ENCODE measurements at places on chromosomes 16 and 17.
A peak's percentile ranks its signal among the peaks of the same experiment; 100 is the strongest.

DNA sequence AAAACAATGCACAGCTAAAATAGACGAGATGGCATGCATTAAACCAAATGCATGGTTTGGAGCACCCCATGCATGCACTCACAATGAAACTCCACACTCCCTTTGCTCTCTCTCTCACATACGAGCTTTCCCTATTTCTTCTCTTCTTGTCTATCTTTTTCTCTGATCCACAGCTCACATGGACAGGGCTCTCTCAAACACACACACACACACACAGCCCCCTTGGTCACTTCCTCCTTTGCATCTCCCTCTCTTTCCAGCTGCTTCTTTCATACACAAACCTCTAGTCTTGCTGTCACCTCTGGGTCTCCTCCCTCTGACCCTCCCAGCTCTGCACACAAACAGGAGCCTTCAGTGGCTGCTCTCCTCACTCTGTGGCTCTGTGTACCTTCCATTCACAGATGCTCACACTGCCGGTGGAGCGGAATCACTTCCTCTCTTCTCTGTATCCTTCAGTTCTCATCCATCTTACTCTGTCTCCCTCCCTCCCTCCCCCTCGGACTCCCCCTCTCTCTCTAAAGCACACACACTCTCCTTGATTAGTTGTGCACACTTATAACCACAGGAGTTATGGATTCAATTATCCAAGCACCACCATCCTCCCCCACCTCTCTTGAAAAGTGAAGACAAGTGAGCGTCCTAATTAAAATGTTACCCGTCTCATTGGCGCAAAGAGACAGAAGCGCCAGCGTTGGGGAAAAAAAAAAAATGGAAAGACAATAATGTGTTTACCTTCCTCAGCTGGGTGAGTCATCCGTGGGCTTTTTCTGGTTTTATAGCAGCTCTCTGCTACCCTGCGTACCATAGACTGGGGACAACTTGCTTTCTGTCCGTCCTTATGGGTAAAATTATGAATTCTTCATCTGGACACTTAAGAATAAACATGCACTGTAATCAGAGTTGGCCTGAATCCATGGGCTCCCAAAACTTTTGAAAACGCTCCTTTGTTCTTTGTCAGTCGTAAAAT is 90.8 kb downstream of the SHISA6 start:
- DNase-seq = no peak

- DNase-seq = no peak
Observed at GRCh38 chr17:80963812-80964543, 27.7 kb upstream of the CHMP6 start.

GRCh38 chr16:88807142-88807625 is 3.6 kb downstream of the CDT1 start:
- DNase-seq = no peak

DNA sequence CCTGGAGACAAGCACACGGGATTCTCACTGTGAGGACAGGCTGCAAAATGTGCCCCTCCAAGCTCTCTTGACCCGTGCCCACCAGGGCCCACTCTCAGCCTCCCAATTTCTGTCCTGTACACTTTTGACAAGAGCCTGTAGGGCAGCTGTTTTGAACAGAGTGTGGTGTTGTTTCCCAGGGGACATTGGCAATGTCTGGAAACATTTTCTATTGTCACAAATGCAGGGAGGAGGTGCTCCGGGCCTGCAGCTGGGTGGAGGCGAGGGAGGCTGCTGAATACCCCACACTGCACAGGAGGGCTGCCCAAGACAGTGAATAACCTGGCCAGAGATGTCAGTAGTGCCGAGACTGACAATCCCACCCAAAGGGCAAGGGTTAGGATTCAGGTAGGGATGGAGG is 10.5 kb downstream of the CEP295NL start:
- peak; percentile 79 for DNase-seq

GRCh38 chr17:2194889-2195335 is 108.7 kb downstream of the SMG6 start:
- DNase-seq = no peak

GRCh38 chr17:40794466-40794865 is 5.3 kb downstream of the KRT28 start:
- DNase-seq = no peak

DNA sequence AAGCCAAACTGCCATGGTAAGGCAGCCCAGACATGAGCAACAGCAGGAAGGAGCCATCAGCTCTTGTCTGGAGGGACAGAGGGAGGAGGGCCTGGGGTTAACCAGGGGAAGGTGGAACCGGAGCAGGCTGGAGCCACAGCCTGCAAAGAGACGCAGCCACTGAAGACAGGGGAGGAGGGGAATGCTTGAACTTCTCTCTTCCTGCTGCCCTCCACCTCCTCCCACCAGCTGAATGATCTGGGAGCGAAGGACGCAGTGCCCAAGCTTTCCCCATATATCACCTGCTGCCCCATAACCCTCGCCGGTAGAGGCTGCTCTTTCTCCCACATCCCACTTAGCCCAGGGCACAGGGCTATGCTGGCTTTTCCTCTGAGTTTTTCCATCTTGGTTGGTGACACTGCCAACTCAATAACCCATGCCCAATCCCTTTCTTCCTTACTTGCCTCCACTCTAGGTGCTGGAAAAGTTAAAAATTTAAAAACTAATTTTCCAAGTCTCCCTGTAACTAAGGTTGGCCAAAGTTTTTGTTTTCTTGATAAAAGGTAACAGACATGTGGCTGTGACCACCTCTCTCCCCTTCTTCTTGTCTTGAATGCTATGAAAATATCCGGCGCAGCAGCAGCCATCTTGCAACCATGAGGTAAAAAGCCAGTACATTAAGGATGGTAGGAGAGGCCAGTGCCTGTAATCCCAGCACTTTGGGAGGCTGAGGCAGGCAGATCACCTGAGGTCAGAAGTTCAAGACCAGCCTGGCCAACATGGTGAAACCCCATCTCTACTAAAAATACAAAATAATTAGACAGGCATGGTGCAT is 21.8 kb upstream of the CACNG4 start:
- DNase-seq = no peak

DNA sequence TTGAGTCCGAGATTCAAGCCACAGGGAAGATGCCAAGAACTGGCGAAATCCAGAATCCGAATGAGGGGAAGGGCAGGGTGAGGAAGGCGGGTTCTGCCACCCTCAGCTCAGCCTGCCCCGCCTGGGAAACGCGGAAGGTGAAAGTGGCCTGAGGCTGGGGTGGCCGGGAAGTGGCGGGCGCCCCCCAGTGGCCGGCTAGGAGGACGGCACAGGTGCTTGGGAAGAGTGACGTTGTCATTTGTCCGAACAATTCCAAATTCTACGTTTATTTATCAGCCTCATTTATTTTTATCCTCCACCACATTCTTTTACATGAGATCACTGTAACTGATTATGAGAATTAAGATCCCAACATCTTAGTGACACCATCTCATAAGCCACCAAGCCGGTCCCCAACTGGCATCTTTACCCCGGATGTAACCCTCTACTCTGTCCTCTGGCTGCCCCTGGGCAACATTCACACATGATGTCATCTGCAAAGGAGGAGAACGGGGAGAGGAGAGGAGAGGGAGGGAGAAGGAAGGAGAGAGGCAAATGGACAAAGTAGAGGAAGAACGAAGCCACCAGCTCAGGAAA is 21.3 kb downstream of the SRCIN1 start:
- peak; percentile 86 for DNase-seq

DNA sequence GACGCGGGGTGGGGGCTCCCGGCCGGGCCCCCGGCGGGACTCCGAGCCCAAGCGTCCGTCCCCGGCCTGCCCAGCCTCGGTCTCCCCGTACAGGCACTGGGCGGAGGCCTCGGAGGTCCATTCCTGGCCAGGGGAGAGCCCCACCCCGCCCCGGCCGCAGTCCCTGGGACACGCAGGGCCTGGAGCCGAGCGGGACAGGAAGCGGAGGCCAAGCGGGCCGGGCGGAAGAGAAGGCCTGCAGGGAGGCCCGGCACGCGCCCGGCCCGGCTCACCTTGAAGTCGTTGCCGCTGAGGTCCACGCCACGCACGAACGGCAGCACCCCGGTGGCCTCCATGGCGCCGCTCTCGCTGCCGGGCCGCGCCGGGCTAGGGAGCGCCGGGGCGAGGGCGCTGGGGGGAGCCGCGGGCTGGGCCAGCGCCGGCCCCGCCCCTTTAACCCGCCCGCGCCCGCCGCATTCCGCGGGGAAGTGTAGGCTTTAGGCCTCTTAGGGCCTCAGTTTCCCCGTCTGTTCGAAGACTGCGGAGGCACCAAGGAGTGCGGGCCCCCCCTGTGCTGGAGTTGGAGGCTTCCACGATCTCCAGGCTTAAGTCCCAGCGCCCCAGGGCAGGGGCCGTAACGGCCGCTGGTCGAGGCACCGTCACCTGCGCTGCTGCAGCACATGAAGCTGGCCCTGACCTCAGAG is at the start of gene FLII:
Gene FLII, minus strand, starts transcription at position 383 of the 683 bp plus-strand sequence. Its CDS starts 48 bp downstream, at position 335.
- peak; percentile 89 for DNase-seq

GRCh38 chr16:71352466-71352865 is 6.1 kb upstream of the CALB2 start:
- no peak for DNase-seq

DNA sequence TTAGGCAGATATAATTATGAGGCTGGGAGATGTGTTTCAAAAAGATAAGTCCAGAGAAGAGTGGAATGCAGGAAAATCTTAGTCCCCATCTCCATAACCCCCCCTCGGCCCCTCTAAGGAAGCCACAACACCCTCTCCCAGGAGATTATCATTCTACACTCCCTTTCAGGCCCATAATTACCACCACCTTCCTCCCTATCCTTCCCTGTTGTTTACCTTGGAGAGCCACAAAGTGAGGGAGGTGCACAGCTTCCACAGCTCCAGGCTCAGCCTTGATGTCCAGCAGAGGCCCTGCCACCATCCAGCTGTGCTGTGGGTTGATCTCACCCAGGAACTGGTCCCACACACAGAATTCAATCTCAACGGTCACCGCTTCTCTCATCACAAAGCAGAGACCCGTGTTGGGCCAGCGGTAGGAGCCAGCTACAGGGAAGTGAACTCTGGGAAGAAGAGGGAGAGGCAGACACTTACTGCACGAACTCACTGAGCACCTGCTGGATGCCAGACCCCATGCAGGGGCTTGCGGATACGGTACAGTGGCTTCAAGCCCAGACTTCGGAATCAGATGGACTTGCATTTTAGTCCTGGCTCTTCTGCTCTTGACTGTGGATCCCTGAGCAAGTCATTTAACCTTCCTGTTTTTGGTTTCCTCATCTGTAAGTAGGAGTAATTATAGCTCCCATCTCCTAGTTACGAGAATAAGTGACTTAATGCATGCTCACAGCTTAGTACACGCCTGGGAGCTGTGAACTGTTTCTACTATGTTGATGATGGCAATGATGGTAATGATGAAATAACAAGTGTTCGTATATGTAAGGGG is 44.1 kb downstream of the MIS12 start:
- no peak for DNase-seq

GRCh38 chr17:9676084-9676483 is 30.8 kb downstream of the USP43 start:
- no peak for DNase-seq

- DNase-seq = no peak
Observed at GRCh38 chr16:13136901-13137300, 235.5 kb downstream of the SHISA9 start.

DNA sequence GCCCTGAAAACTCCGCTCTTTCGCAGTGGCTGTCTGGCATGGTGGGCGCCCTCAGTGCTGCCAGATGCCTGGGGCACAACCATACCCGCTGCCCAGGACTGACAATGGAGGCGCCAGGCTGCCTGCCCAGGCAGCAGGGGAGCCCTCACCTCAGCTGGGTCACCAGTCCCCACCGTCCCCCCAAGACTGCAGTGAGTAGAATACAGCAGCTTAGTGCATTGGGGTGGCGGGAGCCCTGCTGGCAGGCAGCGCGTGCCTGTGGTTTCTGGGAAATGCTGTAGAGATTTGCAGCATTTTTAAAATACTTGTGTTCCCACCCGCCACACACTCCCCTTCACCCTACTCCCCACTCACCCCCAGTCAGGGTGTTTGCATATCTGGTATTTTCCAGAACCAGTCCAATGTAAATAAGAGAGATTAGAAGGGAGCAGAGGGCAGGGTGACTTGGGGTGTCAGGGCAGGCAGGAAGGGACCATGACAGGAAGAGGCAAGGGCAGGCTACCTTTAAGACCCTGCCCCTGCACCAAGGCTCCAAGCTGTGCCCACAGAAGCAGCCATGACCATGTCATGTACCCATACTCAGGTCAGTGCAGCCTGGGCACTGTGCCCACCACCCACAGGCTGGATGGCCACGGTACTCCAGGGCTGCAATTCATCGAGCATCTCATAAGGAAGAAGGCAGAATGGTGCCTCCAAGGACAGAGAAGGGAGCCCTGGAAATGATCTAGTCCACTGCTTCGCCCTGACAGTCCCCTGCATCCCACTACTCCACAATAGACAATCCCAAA is 21.5 kb downstream of the MYO18A start:
- DNase-seq = no peak

DNA sequence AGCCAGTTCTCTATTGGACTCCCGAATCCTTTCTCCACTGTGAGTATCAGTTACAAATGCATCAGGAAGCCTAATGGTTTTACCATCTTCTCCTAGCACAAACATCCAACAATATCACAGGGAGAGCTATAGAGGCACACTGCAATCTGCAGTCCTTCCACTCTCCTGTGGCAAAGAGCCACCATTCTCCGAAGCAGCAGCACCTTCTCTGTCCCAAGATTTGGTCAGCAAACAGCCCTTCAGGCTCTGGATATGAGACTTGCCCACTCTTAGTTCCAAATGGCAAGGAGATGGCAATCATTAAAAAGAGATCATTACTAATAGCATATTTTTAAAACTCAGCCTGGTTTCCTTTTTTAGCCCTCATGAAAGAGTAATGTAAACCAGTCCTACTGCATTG is 223.4 kb downstream of the HS3ST3A1 start:
- no peak for DNase-seq

- peak; percentile 94 for DNase-seq
Observed at GRCh38 chr17:76414334-76415295, 30.2 kb downstream of the SPHK1 start.

DNA sequence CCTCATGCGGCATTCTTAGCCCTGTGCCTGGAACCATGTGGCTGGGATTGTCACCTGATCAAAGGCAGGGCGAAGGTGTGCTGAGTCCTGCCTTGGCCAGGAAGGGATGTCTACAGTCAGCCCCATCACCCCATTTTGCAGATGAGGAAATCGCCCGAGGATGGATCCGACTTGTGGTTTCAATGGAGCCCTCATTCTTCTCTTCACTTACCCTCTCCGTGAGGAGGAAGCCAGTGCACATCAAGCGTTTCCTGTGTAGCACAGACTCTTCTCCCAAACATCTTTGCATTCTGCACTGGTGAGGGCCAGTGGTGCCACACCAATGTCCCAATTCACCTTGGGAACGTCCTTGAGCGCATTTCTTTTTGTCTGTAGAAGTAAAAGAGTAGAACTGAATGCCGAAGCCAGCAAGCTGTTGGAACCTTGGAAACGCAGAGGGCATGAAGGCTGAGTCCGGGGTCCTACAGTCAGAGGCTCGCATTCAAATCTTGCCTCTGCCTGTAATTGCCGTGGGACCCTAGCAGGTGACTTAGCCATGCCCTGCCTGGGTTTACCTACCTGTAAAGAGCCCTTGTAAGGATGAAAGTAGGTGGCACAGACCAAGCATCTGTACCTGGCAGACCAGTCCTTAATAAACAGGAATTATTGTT is 85.4 kb downstream of the IRF8 start:
- DNase-seq = no peak

GRCh38 chr17:72150632-72151460 is 30.0 kb downstream of the SOX9 start:
- DNase-seq = no peak

- no peak for DNase-seq
Observed at GRCh38 chr16:89722392-89723278, 1.3 kb downstream of the ZNF276 start.

- no peak for DNase-seq
Observed at GRCh38 chr17:37123941-37124820, 175.4 kb downstream of the AATF start.

- DNase-seq = no peak
Observed at GRCh38 chr16:10824111-10824893, 5.7 kb upstream of the TVP23A start.

Data from SK-N-SH (cell line).